ENCODE measurements at places on chromosomes 6 and 20.

GRCh38 chr20:42190084-42190483, 571.9 kb upstream of the CHD6 start:
- DNase-seq: no peak

- DNase-seq: no peak
These were observed 249.8 kb upstream of the PMEPA1 start for GRCh38 chr20:57959589-57959988.

DNA sequence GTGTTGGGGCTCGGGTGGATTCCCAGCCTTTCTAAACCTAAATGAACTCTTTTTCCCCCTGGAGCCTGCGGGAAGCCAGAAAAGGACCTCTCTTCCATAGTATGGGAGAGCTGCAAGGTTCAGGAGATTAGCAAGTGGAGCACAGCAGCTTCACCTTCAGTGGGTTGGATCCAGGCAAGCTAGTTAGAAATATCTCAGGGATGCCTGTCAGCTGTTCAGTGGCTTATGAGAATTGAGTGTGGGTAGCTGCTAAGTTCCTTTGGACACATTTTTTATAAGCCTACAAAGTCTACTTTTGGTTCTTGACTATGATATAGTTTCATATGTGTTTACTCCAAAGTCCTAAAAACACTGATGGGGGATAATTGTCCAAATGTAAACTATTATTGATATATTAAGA, 642.1 kb downstream of the EPM2A start:
- no peak for DNase-seq

DNA sequence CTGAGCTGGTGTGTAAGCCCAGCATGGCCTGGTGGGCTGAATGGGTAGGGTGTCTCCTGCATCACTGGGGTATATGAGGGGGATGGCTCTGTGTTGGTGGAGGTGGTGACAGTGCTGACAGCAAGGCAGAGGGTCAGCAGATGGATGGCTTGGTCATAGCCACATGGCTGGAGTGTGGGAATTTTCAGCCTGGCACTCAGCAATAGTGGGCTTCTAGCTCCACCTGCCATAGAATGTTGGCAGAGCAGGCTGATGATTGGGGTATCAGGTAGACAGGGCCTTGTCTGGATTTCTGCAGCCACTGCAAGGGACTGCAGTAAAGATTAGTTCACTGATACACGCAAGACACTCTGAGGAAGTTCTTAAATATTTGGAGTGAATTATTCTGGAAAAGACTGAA, 137.5 kb upstream of the BACH2 start:
- no peak for DNase-seq

GRCh38 chr6:157235600-157236039, 87.7 kb downstream of the TMEM242 start:
- peak; percentile 68 for DNase-seq

DNA sequence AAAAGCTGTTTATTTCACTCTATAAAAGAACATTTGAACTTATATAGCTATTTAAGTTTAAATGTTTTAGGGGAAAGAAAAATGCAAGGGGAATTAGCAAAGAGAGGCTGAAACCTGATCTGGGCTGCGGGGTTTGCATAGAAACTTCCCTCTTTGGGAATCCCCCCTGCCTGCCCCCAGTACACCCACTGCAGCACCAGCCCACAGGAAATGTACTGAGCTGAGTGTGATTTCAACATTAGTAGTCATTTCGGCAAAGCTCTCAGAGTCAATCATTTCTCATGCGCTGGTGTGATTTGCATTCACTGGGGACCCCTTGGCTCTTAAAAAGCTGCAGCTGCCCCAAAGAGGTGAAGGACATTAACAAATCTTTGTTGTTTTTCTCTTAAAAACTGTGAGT, 859.4 kb downstream of the MAFB start:
- DNase-seq: no peak

DNA sequence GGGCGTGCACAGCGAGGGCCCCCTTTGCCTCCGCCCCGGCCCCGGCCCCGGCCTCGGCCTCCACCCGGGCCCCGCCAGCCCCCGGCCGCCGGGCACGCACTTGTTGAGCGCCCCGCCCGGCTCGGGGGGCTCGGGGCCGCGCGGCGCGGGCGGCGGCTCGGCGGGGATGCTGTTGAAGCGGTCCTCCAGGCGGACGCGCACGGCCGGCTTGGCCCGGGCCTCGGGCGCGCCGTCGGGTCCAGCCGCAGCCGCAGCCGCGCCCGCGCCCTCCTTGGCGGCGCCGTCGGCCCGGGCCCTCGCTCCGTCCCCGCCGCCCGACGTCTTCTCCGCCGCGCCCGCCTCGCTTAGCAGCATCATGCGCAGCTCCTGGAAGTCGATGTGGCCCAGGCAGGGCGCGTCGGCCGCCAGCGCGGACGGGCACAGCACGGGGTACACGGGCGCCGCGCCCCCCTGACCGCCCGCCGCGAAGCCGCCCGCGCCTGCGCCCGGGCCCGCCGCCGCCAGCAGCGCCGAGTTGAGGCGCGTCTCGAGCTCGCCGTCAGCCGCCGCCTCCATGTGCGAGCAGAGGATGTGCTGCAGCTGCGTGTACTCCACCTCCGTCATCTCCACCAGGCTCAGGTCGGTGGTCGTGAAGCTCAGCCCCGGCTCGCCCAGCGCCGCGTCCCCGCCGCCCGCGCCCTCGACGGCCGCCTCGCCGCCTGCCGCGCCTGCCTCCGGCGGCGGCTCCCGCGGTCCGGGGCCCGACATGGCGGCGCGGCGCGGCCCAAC, 514 bp downstream of the TCFL5 start:
- DNase-seq: peak; percentile 40

DNA sequence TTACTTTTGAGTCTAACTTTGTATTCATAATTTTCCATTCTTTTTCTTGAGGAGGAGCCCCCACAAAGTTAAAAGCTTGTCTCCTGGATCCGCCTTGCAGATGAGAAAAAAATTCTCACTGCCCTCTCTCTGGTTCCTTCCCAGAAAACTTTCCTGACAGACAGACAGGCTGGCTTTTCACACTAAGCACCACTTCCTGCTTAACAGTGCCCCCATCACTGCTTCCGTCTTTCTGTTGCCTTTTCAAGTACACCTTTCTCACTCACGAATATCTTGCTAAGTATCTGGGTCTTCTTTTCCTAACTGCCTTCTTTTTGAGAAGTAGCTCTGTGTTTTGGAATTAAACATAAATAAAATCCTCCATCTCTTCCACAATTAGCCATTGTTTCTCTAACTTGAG, 19.8 kb upstream of the LMBRD1 start:
- no peak for DNase-seq

- DNase-seq: no peak
These were observed 34.1 kb downstream of the ARHGAP18 start for GRCh38 chr6:129675669-129676472.

DNA sequence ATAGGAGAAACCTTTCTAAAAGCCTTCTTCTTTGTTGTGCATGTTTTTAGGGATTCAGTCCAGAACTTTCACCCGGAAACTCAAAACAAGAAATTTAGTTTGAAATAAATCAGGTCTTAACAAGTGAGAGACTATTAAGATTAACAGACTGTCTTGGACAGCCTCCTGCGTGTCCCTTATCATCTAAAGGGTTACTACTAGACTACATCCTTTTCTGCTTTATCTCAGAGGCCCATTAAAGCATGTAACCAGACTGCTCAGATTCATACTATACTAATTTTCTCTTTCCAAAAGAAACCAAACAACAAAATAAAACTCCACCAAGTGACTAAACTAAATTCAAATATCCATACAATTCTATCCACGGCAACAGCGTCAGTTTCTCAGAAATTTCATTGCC, 173.8 kb downstream of the GMPR start:
- DNase-seq: no peak

GRCh38 chr20:31821427-31821826, 2.3 kb downstream of the MYLK2 start:
- no peak for DNase-seq

DNA sequence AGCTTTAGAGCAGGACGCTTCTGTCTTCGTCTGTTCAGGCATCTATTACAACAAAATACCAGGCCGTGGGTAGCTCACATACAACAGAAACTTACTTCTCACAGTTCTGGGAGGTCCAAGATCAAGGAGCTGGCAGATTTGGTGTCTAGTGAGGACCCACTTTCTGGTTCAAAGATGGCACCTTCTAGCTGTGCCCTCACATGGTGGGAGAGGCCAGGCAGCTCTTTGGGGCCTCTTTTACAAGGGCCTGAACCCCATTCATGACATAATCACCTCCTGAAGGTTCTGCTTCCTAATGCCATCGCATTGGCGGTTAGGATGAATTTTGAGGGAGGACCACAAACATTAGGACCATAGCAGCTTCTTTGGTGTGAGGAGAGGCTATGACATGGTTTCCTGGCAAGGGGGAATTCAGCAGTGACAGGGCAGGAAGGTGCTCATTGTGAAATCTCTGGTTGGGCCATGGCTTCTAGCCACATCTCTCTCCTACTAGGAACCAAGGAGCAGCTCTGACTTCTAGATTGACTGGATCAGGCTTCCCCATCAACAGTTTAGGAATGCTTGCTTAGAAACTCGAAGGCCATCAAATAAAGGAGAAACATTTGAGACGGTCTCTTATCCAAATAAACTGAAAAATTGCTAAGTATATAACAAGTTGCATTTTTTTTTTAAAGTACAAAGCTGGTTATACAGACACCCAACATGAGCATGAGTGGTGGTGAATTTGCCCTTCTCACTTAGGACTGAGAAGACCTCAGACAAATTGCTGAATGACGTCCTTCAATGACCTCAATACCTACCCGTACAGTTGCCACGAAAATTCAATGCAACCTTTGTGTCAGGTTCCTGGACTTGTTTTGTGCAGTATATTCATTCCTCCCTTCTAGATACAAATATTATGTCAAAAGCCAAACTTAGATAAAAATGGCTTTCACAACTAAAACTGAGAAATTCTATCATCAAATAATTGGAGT, 140.7 kb downstream of the ZDHHC14 start:
- no peak for DNase-seq

DNA sequence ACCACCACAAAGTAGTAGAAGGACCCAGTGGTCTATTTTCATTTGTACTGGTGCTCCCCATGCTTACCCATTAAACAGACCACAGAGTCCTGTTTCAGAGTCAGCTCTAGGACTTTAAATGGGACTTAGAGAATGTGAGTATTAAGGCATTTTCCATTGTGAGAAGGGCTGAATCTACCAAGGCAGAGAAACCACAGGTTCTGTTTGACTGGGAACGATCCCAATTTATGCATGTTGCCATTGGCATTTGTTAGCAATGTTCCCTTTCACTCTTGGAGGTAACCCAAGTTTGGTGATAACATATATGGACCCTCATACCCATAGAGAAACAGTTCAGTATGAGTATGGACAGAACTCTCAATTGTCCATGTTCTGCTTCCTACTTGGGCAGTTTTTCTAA, 672.8 kb downstream of the KIF16B start:
- no peak for DNase-seq

- peak; percentile 86 for DNase-seq
These were observed 17.3 kb upstream of the TRIM27 start for GRCh38 chr6:28940858-28941683.

DNA sequence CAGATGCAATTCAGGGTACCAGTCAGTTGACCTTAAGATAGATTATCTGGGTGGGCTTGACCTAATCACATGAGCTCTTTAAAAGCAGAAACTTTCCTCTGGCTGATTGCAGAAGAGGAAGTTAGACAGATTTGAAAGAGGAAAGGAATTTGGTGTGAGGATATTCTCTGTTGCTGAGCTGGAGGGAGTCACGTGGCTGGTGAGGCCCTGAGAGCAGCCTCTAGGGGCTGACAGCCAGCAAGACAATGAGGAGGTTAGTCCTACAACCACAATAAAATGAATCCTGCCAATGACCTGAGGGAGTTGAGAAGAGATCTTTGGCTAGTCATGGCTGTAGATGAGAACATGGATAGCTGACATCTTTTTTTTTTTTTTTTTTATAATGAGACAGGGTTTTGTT, 87.0 kb upstream of the B3GAT2 start:
- DNase-seq: no peak

GRCh38 chr6:131281471-131282270, 146.4 kb downstream of the AKAP7 start:
- DNase-seq: peak; percentile 62

DNA sequence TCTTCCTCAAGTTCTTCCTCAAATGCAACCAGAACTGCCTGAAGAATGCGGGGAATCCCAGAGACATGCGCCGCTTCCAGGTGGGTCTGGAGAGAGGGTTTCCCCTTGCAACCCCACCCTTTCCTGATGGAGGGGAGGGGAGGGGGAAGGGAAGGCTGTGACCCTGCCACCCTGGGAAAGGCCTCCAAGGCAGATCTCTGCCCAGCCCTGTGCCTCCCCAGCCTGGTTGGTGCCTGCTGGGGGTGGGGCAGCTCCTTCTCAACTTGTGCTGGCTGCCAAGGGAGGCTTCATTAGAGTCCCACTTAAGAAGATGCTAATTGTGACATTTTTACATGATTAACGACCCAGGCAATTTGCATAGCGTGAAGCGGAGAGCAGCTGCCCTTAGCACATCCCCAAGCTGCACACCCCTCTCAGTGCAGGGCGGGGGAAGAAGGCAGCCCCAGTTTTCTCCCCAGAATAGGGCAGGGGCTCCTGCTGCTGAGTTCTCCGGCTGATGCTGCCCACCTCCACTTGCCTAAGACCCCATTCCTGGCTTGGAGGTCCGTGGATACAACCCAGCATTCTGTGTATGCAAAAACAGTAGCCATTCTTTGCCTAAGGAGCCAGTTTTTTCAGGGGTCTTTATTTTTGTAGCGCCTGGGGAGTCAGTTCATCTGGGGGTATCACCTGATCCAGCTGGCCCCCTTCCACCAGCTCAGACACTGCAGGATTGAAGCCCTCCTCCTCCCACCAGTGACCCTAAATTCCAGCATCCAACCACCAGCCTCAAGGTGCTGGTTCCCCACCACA, 51.7 kb downstream of the CPXM1 start:
- DNase-seq: no peak

- DNase-seq: no peak
These were observed 90.2 kb downstream of the THBS2 start for GRCh38 chr6:169163411-169163901.

GRCh38 chr6:43113431-43114260, 37.5 kb downstream of the PTK7 start:
- DNase-seq: no peak

GRCh38 chr20:50475681-50476292, 34.4 kb upstream of the PTPN1 start:
- DNase-seq: no peak

GRCh38 chr6:15266423-15266996, 20.6 kb downstream of the JARID2 start:
- DNase-seq: no peak

DNA sequence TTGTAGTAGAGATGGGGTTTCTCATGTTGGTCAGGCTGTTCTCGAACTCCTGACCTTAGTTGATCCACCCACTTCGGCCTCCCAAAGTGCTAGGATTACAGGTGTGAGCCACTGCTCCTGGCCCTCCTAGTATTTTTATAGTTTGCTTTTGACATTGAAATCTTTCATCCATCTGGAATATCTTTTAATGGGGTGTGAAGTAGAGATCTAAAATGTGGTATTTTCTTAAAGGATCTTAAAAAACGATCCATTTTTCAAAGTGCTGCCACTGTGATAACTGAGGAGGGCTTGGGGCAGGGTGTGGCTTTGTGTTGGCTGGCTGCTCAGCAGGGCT, 23.1 kb downstream of the CDS2 start:
- no peak for DNase-seq

- no peak for DNase-seq
These were observed 81.4 kb downstream of the ANKS1A start for GRCh38 chr6:34970488-34970887.

Measured in activated CD4-positive, alpha-beta T cell treated with anti-CD3 and anti-CD28 coated beads for 48 hours (primary cell).